Glutamatergic neuron (in vitro differentiated cells): ENCODE measurements at places on chromosomes 2 and 18. TPM values are rescaled to one million over a fixed set of nuclear protein-coding genes. Genes with fewer than 3 reads are reported as not detected.

ERICH2 gene
- 2.1 TPM for total RNA-seq

SIX2 gene
- total RNA-seq = 0.56 TPM

BMP10 gene
- not detected for total RNA-seq

SUCLG1 gene
- 68.5 TPM for total RNA-seq

SPR gene
- 1.7 TPM for total RNA-seq

BCS1L gene
- total RNA-seq = 59.8 TPM

DNA sequence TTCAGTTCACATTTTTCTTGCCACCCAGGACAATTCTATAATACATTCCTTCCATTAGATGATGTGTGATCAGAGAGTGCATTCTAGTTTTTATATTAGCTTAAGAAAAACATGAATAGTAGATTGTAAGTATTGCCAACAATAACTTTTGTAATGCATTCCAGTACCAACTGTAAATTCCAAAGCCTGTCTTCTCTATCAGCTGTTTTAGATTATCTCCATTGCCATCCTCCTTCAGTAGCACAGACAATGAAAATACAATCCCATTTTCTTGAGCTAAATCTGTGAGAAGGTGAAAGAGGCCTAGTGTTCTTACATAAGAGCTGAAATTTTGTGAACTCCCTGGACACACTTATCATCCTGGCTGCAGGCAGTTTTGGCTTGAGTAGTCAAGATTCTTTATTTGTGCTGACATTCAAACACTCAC, 103.9 kb downstream of the CCBE1 start:
- H3K4me3 ChIP-seq = no peak overlapping the region
- DNase-seq = no peak
- no peak overlapping the region for H3K27ac ChIP-seq
- no peaks in the 10 kb centered on the region for H3K36me3 ChIP-seq

GRCh38 chr2:206990360-206990759, 51.0 kb downstream of the CPO start:
- H3K27me3 ChIP-seq = peaks cover 2% of the 10 kb centered on the region
- H3K36me3 ChIP-seq = no peaks in the 10 kb centered on the region
- H3K4me3 ChIP-seq = no peak overlapping the region

GRCh38 chr2:8481463-8482009, 200.3 kb upstream of the ID2 start:
- no peak for DNase-seq
- H3K27me3 ChIP-seq = no peaks in the 10 kb centered on the region
- no peak overlapping the region for H3K4me3 ChIP-seq
- H3K36me3 ChIP-seq = no peaks in the 10 kb centered on the region
- H3K4me1 ChIP-seq = no peaks in the 10 kb centered on the region

- peak overlapping the region; percentile 44 for H3K4me3 ChIP-seq
- no peaks in the 10 kb centered on the region for H3K27me3 ChIP-seq
These were observed 50.6 kb downstream of the ALPK2 start for GRCh38 chr18:58578321-58578720.

- H3K36me3 ChIP-seq = no peaks in the 10 kb centered on the region
- no peak for DNase-seq
- no peak overlapping the region for H3K4me3 ChIP-seq
- no peaks in the 10 kb centered on the region for H3K27me3 ChIP-seq
- H3K27ac ChIP-seq = no peak overlapping the region
- H3K4me1 ChIP-seq = no peaks in the 10 kb centered on the region
These were observed 50.1 kb downstream of the CD226 start for GRCh38 chr18:69897397-69898108.

DNA sequence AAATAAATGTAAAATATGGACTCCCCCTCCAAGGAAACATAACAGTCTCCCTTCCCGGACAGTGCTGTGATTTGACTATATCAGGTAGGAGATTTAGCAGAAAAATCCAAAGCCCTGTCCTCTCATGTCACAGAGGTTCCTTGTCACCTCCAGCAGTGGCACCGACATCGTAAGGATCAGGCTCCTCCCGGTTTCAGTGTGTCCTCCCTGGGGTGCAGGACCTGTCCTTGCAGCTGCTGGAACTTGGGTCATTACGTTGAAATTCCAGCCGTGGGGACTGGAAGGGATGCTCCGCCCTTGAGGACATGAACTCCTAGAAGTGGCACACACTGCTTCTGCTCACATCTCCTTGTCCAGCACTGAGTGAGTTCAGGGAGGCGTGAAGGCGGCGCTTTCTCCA, 101.1 kb upstream of the ODC1 start:
- H3K27ac ChIP-seq = peak overlapping the region; percentile 97
- peaks cover 2% of the 10 kb centered on the region for H3K36me3 ChIP-seq
- H3K4me1 ChIP-seq = peaks cover 22% of the 10 kb centered on the region

- H3K4me3 ChIP-seq = no peak overlapping the region
- H3K27ac ChIP-seq = no peak overlapping the region
- no peaks in the 10 kb centered on the region for H3K27me3 ChIP-seq
- DNase-seq = no peak
These were observed 173.7 kb downstream of the RAB3GAP1 start for GRCh38 chr2:135225781-135226180.

DNA sequence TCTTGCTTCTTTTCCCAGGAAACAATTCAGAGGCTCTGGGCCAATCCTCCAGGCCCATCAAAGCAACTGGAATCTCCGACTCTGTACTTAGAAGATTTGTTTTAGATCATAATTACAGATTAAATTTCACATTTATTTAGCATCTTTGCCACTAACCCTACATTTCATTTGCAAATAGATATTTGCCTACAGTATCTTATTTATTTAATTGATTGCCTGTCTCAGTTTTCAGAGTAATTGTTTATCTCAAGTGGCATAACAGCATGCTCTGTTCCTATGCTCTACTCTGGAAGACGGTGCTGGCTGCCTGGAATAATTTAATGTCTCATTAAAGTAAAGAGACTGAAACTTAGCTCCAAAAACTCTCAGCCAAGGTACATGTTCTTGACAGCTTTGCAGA, 213.4 kb downstream of the HNMT start:
- H3K4me1 ChIP-seq = no peaks in the 10 kb centered on the region
- H3K36me3 ChIP-seq = no peaks in the 10 kb centered on the region
- no peak overlapping the region for H3K27ac ChIP-seq
- no peaks in the 10 kb centered on the region for H3K27me3 ChIP-seq
- H3K4me3 ChIP-seq = no peak overlapping the region

DNA sequence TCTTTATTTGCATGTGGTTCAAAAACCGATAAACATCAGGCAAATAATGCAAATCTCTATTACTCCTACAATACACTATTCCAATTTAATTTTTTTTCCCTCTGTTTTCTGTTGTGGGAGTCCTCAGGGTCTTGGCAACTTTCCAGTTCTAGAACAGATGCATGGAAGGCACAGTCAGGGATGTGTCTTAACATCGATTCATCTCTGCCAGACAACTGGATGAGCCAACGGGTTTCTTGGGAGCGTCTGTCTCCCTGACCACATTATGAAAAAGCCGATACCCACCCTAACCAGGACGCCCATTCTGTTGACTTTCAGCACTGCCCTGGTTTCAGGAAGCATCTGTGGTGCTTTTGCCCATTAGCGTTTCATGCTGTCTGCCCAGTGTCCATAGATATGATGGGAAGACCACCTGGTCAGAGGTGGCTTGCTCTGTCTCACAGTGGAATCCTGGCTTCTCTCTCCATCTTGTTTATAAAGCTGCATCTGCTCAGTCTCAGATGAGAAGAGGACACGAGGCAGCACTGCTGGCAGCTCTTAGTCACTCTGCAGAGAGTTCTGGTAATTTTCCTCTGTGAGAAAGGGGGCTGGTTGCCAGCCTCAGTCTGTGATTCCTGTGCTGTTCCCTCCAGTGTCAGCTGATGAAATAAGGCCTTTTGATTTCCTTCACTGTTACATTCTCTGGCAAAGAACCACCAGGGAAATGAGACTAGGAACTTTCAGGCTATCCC, 57.9 kb upstream of the KCNE4 start:
- DNase-seq = no peak
- H3K36me3 ChIP-seq = peaks cover 20% of the 10 kb centered on the region
- H3K4me3 ChIP-seq = no peak overlapping the region
- H3K4me1 ChIP-seq = no peaks in the 10 kb centered on the region
- H3K27me3 ChIP-seq = no peaks in the 10 kb centered on the region

GRCh38 chr2:182941919-182942318, 75.5 kb upstream of the FRZB start:
- H3K27me3 ChIP-seq = no peaks in the 10 kb centered on the region
- peaks cover 17% of the 10 kb centered on the region for H3K4me1 ChIP-seq
- no peak overlapping the region for H3K4me3 ChIP-seq

DNA sequence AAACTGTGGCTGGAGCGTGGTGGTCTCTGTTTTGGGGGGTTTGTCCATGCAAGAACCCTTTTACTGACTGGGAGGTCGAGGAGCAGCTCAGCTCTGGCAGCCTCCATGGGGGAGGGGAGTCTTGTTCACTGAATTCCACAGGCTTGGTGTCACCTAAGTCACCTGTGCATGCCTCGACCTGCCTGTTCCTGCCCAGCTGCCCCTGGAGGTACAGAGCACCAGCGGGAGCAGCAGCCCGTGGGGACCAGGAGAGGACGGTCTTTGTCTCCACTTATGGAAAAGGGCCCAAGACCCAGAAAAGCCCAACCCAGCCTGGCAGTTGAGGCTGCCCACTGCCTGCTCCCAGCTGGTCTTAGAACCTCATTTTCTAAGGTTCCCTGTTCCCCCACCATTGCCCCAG, 168.7 kb upstream of the AGAP1 start:
- peaks cover 1% of the 10 kb centered on the region for H3K27me3 ChIP-seq
- no peak overlapping the region for H3K27ac ChIP-seq
- peaks cover 12% of the 10 kb centered on the region for H3K4me1 ChIP-seq
- no peaks in the 10 kb centered on the region for H3K36me3 ChIP-seq

- H3K27ac ChIP-seq = no peak overlapping the region
- H3K4me1 ChIP-seq = peaks cover 15% of the 10 kb centered on the region
- no peaks in the 10 kb centered on the region for H3K27me3 ChIP-seq
- H3K36me3 ChIP-seq = no peaks in the 10 kb centered on the region
- DNase-seq = no peak
These were observed 259.2 kb upstream of the SLC14A2 start for GRCh38 chr18:45355944-45356520.

DNA sequence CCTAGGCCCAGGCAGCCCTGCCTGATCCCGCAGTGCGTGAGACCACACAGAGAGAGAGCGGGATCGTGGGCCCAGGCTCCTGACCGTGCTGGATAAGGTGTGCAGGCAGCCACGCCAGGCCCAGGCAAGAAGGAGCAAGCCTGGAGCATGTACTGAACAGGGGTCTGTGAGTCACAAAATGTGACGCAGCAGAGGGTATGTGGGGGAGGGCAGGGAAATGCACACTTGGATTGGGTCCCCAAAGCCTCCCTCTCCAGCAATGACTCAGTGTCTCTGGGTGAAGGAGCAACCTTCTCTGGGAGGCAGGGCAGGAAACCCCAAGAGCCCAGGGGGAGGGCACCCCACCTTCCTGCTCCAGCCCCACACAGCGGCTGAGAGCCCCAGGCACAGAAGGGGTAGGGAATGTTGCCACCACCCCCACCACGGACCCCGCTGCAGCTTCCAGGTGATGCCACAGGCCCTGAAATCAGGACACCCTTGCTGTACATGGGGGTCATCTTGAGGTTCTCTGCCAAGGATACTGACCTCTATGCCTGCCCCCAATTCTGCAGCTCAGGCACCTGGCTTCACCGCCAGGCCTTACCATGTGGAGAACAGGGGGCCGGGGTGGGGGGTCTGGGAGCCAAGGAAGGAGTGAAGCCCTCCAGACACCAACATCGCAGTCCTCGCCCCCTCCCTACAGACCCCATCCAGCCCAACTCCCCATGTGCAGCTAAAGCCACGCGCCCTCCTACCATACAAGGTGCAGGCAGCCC, 1.3 kb upstream of the GPC1 start:
- H3K4me3 ChIP-seq = peak overlapping the region; percentile 92
- H3K36me3 ChIP-seq = no peaks in the 10 kb centered on the region
- H3K27ac ChIP-seq = peak overlapping the region; percentile 94
- peak; percentile 31 for DNase-seq
- peaks cover 11% of the 10 kb centered on the region for H3K4me1 ChIP-seq
- peaks cover 9% of the 10 kb centered on the region for H3K27me3 ChIP-seq

- H3K4me1 ChIP-seq = peaks cover 9% of the 10 kb centered on the region
- no peaks in the 10 kb centered on the region for H3K36me3 ChIP-seq
- H3K27me3 ChIP-seq = peaks cover 3% of the 10 kb centered on the region
- no peak for DNase-seq
- H3K4me3 ChIP-seq = no peak overlapping the region
- no peak overlapping the region for H3K27ac ChIP-seq
These were observed 117.9 kb upstream of the PELI1 start for GRCh38 chr2:64262071-64262470.

- no peak overlapping the region for H3K27ac ChIP-seq
- H3K36me3 ChIP-seq = no peaks in the 10 kb centered on the region
- DNase-seq = no peak
- peaks cover 2% of the 10 kb centered on the region for H3K27me3 ChIP-seq
These were observed 204.9 kb downstream of the PID1 start for GRCh38 chr2:229066121-229066715.

- DNase-seq = no peak
- no peak overlapping the region for H3K4me3 ChIP-seq
- H3K27ac ChIP-seq = no peak overlapping the region
- H3K36me3 ChIP-seq = no peaks in the 10 kb centered on the region
These were observed 12.6 kb upstream of the DLX1 start for GRCh38 chr2:172072706-172073105.

DNA sequence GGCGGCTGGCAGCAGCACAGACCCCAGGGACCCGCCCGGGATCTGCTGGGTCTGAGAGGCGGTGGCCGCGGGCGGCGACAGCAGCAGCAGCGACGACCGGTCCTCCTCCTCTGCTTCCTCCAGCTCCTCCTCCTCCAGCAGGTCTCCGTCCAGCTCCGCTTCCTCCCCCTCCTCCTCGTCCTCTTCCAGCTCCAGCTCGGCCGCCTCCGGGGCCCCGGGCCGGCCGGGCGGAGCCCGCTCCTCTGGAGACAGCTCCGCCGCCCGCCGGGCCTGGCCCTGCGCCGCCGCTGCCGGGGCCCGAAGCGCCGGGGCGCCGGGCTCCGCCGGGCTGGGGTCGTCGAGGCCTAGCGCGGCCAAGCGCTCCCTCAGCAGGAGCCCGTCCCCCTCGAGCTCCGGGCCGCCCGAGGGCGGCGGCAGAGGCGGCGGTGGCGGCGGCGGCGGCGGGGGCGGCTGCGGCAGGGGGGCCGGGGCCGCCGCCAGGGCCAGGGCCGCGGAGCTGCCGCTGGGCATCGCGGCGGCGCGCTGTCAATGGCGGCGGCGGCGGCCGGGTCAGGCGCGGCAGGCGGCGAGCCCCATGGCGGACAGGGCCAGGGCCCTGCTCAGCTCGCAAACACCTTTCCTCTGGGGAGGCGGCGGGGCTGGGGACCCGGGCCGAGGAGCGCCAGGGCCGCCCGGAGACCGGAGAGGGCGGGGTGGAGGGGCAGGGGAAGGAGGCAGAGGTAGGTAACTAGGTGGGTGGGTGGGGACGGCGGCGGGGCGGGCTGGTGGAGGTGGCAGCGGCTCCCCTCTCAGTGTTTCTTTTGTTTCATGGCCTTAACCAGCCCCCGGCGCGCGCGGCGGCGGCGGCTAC, 445 bp downstream of the MEX3C start:
- H3K4me1 ChIP-seq = peaks cover 13% of the 10 kb centered on the region
- peak; percentile 81 for DNase-seq
- H3K36me3 ChIP-seq = peaks cover 7% of the 10 kb centered on the region
- peak overlapping the region; percentile 97 for H3K27ac ChIP-seq
